Activated CD4-positive, alpha-beta T cell treated with anti-CD3 and anti-CD28 coated beads, Interleukin-2, amount 50 U/mL, for 4 hours (primary cell): ENCODE measurements at places on chromosomes 4 and X.

DNA sequence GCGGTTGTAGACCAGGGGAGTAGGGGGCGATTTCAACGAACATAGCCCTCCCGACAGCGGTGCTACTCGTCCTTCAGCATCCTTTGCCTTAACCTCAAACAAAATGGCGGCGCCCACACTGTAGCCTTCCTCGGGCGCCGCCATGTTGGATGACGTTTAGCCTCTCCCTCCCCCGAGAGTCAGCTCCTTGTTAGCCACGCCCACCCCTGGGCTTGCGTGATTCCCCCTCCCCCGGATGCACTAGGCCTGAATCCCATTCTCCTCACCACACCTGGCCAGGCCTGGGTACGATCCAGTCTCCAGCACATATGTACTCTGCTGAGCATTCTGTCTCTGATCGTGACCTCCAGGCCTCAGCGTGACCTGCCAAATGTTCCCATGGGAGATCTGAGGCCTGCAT is 49.0 kb upstream of the ZNF157 start:
- DNase-seq: no peak

- DNase-seq: no peak
These were observed 138.9 kb upstream of the IGFBP7 start for GRCh38 chr4:57249083-57249482.

- DNase-seq: no peak
These were observed 73.9 kb downstream of the KDR start for GRCh38 chr4:55051532-55051931.

GRCh38 chr4:183438458-183439113 is 5.8 kb upstream of the CDKN2AIP start:
- DNase-seq: no peak

DNA sequence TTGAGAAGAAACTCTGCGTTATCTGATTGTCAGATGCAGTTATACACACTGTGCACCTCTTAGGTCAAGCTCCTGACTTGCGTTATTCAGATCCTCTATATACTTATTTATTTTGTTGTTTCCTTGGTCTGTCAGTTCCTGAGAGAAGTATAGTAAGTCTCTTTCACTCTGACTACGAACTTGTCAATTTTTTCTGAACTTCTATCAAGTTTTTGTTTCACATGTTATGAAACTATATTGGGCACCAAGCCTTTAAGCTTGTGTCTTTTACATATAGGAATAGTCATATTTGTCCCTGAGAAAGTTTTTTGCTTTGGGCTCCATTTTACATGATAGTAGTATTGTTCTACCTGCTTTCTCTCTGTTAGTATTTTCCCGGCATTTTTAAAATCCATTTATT is 31.7 kb downstream of the ZNF275 start:
- no peak for DNase-seq

- DNase-seq: no peak
These were observed 74.3 kb downstream of the RGS12 start for GRCh38 chr4:3366893-3367775.

- DNase-seq: no peak
These were observed 50.8 kb downstream of the CBLL2 start for GRCh38 chrX:22323541-22323940.

- no peak for DNase-seq
These were observed 13.9 kb downstream of the GABRB1 start for GRCh38 chr4:47045261-47045660.

DNA sequence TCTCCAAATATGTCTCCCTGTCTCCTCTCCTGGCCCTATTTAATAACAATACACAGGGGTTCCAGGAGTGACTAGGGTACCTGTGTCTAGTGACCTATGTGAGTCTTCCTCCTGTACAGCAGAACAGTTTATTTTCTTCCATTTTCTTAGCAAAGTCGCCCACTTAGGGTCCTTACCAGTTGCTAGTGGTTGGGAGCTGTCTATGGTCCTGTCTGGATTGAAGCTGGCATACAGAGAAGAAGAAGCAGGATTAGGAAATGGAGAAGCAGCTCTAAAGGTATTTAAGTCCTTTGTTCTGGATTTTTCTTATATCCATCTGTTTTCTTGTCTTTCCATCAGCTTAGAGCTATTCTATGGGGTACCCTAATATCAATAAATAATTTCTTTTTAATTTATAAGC is 587.1 kb upstream of the CPEB2 start:
- DNase-seq: no peak

GRCh38 chr4:20428436-20429160 is 176.9 kb downstream of the SLIT2 start:
- DNase-seq: no peak

DNA sequence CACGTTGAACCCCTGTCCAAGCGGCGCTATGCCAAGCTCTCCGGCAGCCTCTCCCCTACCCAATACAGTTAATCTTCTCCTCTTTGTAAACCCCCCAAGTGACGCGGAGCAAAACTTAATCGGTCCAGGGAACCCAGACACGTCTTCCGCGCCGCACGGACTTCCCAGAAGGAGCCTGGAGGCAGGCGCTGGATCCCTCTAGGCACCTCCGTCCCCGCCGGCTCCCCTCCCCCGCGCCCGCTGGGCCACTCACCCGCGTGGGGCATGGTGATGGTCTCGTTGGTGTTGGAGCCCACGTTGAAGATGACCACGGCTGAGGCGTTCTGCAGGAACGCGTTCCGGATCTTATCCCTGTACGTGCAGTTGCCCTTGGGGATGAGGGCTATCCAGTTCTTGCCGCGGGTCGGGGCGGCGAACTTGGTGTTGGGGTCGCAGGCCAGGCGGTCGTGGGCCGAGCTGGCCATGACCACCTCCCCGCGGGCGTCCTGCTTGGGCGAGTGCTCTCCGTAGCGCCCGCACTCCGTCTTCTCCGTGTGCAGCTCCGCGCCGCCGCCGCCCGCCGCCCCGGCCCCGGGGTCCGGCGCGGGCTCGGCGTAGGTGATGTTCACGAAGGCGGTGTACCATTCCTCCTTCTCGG is 1.1 kb downstream of the RNF150 start:
- no peak for DNase-seq

GRCh38 chr4:94870146-94870545 is 112.4 kb downstream of the BMPR1B start:
- no peak for DNase-seq
